T-cell (primary cell): ENCODE measurements at places on chromosomes 4 and X. TPM values are rescaled to one million over a fixed set of nuclear protein-coding genes. Genes with fewer than 3 reads are reported as not detected.

GRCh38 chrX:11499076-11500044, 166.4 kb downstream of the ARHGAP6 start:
- no peaks in the 10 kb centered on the region for H3K36me3 ChIP-seq
- no peaks in the 10 kb centered on the region for H3K4me1 ChIP-seq
- H3K27ac ChIP-seq = no peak overlapping the region
- no peaks in the 10 kb centered on the region for H3K27me3 ChIP-seq

DNA sequence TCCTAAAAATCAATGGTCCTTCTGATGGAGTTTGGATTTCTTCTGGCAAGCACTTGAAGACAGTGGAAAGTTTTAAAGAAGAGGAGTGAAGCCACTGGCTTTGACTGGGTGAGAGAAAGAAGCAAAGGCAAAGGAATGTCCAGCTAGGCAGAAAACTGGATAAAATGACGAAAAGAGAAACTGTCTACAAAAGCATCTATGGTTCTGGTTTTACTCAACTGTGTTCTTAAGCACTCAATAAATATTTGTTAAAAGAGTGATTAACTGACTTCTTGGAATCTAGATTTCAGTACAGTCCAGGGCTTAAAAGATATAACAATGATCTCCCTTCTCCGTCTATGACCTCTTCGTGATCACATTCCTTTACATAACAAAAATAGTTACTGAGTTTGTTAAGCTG, 52.4 kb downstream of the PACRGL start:
- H3K4me3 ChIP-seq = no peak overlapping the region
- DNase-seq = no peak
- H3K27ac ChIP-seq = no peak overlapping the region
- no peaks in the 10 kb centered on the region for H3K4me1 ChIP-seq
- H3K27me3 ChIP-seq = no peaks in the 10 kb centered on the region

- no peak overlapping the region for H3K27ac ChIP-seq
- DNase-seq = no peak
- H3K4me3 ChIP-seq = no peak overlapping the region
- no peaks in the 10 kb centered on the region for H3K4me1 ChIP-seq
These were observed 181.6 kb downstream of the UGT8 start for GRCh38 chr4:114780205-114780604.

GRCh38 chrX:13090027-13090338, 45.6 kb upstream of the FAM9C start:
- no peak for DNase-seq
- H3K27ac ChIP-seq = peak overlapping the region; percentile 100
- no peaks in the 10 kb centered on the region for H3K27me3 ChIP-seq
- peaks cover 53% of the 10 kb centered on the region for H3K4me1 ChIP-seq
- H3K4me3 ChIP-seq = no peak overlapping the region
- H3K36me3 ChIP-seq = no peaks in the 10 kb centered on the region

GRCh38 chr4:157978680-157979361, 194.0 kb downstream of the GASK1B start:
- no peaks in the 10 kb centered on the region for H3K4me1 ChIP-seq
- H3K36me3 ChIP-seq = no peaks in the 10 kb centered on the region
- DNase-seq = no peak
- no peaks in the 10 kb centered on the region for H3K27me3 ChIP-seq
- no peak overlapping the region for H3K27ac ChIP-seq
- H3K4me3 ChIP-seq = no peak overlapping the region

DNA sequence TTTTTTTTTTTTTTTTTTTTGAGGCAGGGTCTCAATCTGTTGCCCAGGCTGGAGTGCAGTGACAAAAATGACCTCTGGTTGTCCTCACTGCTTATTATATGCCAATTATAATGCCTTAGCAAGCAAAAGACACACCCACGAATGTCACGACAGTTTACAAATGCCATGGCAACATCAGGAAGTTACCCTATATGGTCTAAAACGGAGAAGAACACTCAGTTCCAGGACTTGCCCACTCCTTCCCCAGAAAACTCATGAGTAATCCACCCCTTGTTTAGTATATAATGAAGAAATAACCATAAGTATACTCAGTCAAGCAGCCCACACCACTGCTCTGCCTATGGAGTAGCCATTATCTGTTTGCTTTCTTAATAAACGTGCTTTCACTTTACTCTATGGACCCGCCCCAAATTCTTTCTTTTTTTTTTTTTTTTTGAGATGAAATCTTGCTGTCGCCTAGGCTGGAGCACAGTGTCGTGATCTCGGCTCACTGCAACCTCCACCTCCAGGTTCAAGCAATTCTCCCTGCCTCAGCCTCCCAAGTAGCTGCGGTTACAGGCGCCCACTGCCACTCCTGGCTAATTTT, 106.2 kb downstream of the SMIM20 start:
- H3K4me3 ChIP-seq = peak overlapping the region; percentile 15
- H3K4me1 ChIP-seq = no peaks in the 10 kb centered on the region
- H3K27ac ChIP-seq = no peak overlapping the region

- H3K4me3 ChIP-seq = no peak overlapping the region
- no peaks in the 10 kb centered on the region for H3K27me3 ChIP-seq
- DNase-seq = no peak
- no peaks in the 10 kb centered on the region for H3K36me3 ChIP-seq
- H3K27ac ChIP-seq = no peak overlapping the region
These were observed 826.1 kb downstream of the STPG2 start for GRCh38 chr4:97317201-97317600.

GRCh38 chr4:1508161-1509160, 102.2 kb upstream of the NKX1-1 start:
- H3K4me1 ChIP-seq = peaks cover 3% of the 10 kb centered on the region
- no peak overlapping the region for H3K4me3 ChIP-seq
- no peaks in the 10 kb centered on the region for H3K36me3 ChIP-seq
- H3K27ac ChIP-seq = no peak overlapping the region

GRCh38 chr4:184805462-184806228, 20.1 kb downstream of the ACSL1 start:
- H3K27me3 ChIP-seq = no peaks in the 10 kb centered on the region
- DNase-seq = no peak
- H3K4me1 ChIP-seq = no peaks in the 10 kb centered on the region
- no peak overlapping the region for H3K4me3 ChIP-seq
- H3K27ac ChIP-seq = no peak overlapping the region

DNA sequence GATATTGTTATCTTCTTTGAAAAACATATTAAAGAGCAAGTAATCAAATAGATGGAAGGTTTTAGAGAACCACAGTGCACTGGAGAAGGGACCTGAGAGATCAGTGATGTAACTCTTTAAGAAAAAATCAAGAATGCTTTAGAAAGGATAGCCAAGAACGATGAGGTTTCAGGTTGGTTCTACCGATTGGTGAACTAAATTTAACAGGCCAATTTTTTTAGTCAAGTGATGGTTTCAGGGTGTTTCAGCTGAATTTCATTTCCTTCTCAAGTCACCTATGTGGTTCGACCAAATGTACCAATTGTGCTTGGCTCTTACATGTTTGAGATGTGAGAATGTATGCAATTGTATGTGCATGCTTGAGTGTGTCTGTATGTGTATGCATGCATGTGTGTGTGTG, 26.5 kb downstream of the HS3ST1 start:
- no peaks in the 10 kb centered on the region for H3K4me1 ChIP-seq
- no peak for DNase-seq
- no peaks in the 10 kb centered on the region for H3K36me3 ChIP-seq
- H3K27ac ChIP-seq = no peak overlapping the region
- H3K4me3 ChIP-seq = no peak overlapping the region

GRCh38 chr4:155632310-155632840, 34.3 kb upstream of the GUCY1A1 start:
- no peak for DNase-seq
- no peak overlapping the region for H3K4me3 ChIP-seq
- no peaks in the 10 kb centered on the region for H3K36me3 ChIP-seq
- no peaks in the 10 kb centered on the region for H3K4me1 ChIP-seq
- H3K27ac ChIP-seq = no peak overlapping the region

GRCh38 chr4:8200302-8200975, 1.3 kb downstream of the SH3TC1 start:
- peaks cover 53% of the 10 kb centered on the region for H3K4me1 ChIP-seq
- peak; percentile 26 for DNase-seq
- peak overlapping the region; percentile 82 for H3K4me3 ChIP-seq
- H3K27me3 ChIP-seq = no peaks in the 10 kb centered on the region
- peaks cover 2% of the 10 kb centered on the region for H3K36me3 ChIP-seq

DNA sequence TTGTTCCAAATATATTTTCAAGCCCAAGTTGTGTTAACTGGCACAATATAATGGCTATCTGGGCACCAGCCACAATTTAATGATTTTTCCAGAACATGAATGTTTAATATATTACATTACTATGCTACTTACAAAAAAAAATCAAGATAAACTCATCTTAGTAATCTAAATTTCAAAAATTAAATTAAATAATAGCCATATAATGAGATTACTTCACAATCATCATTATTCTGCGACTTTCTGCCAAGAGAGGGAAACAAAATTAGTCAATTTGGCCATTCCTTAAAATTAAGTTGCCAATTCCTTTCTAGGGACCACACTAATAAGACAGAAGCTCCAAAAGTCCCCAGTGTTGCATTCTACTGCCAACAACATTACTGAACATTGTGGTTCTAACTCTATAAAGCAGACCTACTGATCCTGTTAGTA, 7.5 kb downstream of the NEK1 start:
- H3K4me1 ChIP-seq = peaks cover under 1% of the 10 kb centered on the region
- no peak overlapping the region for H3K27ac ChIP-seq
- no peak for DNase-seq
- peaks cover 11% of the 10 kb centered on the region for H3K36me3 ChIP-seq
- no peaks in the 10 kb centered on the region for H3K27me3 ChIP-seq
- H3K4me3 ChIP-seq = no peak overlapping the region

- no peaks in the 10 kb centered on the region for H3K4me1 ChIP-seq
- DNase-seq = no peak
- H3K4me3 ChIP-seq = no peak overlapping the region
These were observed 62.9 kb upstream of the SLC34A2 start for GRCh38 chr4:25592736-25593135.

DNA sequence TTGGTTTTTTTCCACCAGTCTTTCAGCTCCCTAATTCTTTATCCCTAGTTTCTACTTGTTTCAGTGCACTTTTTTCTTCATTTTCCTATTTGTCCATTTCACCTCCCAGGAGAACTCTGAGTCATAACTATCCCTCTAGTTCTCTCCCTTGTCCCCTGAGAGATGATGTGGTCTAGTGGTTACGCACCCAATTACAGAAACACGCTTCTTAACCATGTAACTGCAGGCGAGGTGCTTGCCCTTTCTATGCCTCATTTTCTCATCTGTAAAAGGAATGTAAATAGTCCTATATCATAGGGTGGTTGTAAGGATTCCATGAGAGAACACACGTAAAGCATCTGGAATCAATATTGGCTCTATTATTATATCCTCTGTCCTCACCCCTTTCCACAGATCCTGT, 8.8 kb upstream of the GRPR start:
- H3K4me1 ChIP-seq = no peaks in the 10 kb centered on the region
- no peak overlapping the region for H3K4me3 ChIP-seq
- H3K36me3 ChIP-seq = no peaks in the 10 kb centered on the region
- DNase-seq = no peak
- H3K27me3 ChIP-seq = no peaks in the 10 kb centered on the region

GRCh38 chr4:149203256-149204001, 612.2 kb downstream of the IQCM start:
- no peak overlapping the region for H3K27ac ChIP-seq
- DNase-seq = no peak
- no peaks in the 10 kb centered on the region for H3K4me1 ChIP-seq
- no peaks in the 10 kb centered on the region for H3K27me3 ChIP-seq

DNA sequence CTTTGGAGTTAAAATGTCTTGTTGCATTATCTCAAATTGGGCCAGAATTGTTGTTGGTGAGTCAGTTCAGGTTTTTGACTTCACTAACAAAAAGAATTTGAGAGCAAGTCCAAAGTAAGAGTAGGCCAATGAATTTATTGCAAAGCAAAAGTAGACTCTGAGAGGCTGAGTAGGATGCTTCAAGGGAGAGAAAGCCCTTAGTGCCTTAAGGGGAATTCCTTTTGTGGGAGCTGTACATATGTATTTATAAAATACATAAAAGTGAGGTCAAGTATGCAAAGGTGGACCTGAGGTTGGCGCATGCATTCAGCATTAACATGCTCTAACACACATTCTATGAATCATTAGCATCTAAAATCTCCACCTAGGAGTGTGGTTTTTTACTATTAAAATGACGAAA, 565.4 kb downstream of the GRXCR1 start:
- no peak overlapping the region for H3K27ac ChIP-seq
- H3K36me3 ChIP-seq = no peaks in the 10 kb centered on the region
- no peak for DNase-seq
- H3K4me3 ChIP-seq = no peak overlapping the region

GRCh38 chrX:43880425-43880824, 1.8 kb downstream of the MAOB start:
- no peak for DNase-seq
- H3K27me3 ChIP-seq = peaks cover 13% of the 10 kb centered on the region
- no peak overlapping the region for H3K4me3 ChIP-seq
- no peak overlapping the region for H3K27ac ChIP-seq
- no peaks in the 10 kb centered on the region for H3K4me1 ChIP-seq

DNA sequence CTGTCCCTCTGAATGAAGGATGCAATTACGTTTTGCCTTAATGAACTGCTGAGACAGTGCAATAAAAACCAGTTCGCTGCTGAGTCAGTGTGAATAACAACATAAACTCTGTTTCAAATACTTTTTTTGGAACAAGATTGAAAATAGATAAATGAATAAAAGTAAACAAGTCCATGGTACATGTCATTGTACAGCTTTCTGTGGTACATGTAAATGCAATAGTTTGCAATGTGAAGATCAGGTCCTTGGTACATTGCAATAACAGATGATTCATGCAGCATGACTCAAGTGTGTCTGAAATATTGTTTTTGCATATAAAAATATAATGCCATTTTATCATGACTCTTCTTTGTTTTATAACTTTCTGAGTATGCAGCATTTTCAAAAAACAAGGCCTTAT, 193.4 kb upstream of the PACRGL start:
- no peak overlapping the region for H3K4me3 ChIP-seq
- no peaks in the 10 kb centered on the region for H3K4me1 ChIP-seq
- H3K36me3 ChIP-seq = no peaks in the 10 kb centered on the region
- no peak overlapping the region for H3K27ac ChIP-seq
- H3K27me3 ChIP-seq = no peaks in the 10 kb centered on the region

DNA sequence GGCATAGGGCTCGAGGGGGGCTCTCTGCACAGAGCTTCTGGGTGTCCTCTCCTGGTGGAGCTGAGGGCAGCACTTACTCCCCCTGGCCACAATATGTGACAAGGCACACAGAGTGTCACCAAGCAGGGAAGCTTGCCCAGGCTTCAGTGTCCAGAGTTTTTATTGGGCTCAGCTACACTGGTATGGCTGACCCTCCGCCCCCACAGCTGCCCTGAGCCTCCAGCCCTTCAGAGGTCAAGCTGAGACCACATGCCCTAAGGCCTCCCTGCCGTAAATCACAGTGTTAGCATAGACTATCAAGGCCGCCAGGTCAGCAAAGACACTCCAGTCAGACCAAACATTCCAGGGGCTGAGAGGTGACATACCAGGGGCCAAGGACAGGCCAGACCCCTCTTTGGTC, 59.0 kb downstream of the EVC start:
- H3K36me3 ChIP-seq = no peaks in the 10 kb centered on the region
- no peak for DNase-seq
- H3K27ac ChIP-seq = no peak overlapping the region

Gene SPARCL1
- not detected for total RNA-seq

Gene CENPVL1
- total RNA-seq = not detected

Gene DOK7
- 0.36 TPM for total RNA-seq

Gene ADGRL3
- total RNA-seq = not detected

Gene SLITRK4
- not detected for total RNA-seq

Gene GLUD2
- 0.29 TPM for total RNA-seq

Gene ATP2B3
- not detected for total RNA-seq

Gene HSPA4L
- total RNA-seq = 0.09 TPM
